Stimulated activated CD4-positive, alpha-beta T cell treated with anti-CD3 and anti-CD28 coated beads, Interleukin-1b, Interleukin-23, amount 100 ng/mL, for 48 hours (primary cell): ENCODE measurements at places on chromosomes 4 and X.

DNA sequence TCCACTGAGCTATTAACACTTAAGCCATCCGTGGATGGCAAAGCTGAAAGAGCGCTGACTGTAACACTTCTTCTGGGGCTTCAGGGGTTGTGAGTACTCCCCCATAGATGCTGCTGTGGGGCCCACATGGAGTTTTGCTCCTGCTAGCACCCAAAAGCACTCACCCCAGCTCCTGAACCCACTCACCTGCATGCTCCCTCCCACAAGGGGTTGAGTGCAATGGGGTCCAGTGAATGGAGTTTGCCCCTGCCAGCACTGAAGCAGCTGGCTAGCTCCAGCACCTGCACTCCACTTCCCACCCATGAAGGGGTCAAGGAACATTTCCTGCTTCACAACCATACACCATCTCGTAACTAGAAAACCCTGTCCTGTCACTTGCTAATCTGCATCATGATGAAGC lies 78.9 kb downstream of the IL21 start:
- no peak for DNase-seq

GRCh38 chr4:73721909-73722308 lies 18.5 kb upstream of the CXCL8 start:
- DNase-seq, result no peak

DNA sequence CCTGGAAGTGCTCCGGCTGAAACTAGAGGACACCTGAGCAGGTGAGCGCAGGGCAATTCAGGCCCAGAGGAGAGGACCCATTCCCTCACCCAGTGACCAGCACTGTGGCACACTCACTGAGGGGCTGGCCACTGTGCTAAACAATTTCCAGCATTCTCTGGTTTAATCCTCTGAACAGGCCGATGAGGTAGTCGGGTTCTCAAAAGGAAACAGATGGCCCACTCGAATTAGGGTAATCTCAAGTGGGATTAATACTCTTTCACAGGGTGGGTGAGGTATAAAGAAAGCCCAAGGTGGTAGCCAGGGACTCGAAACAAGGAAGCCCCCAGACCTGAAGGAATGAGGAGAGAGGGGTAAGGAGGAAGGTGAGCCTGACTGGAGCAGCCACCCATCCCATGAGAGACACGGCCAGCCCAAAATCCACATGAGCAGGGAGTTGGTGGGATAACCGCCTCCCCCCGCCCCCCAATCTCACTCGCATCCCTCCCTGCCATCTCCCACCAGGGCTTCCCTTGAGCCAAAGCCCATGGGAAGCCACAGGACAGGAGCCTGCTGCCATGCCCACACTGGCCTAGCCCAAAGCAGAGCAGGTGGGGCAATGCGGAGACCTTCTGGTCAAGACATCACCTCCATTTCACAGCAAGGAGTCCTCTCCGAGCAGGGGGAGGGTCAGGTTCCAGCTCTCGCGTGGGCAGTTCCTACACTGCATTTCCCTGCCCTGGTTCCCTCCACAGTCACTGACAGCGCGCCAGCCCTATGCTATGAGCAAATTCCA lies 55.0 kb downstream of the SH3KBP1 start:
- DNase-seq, result no peak

DNA sequence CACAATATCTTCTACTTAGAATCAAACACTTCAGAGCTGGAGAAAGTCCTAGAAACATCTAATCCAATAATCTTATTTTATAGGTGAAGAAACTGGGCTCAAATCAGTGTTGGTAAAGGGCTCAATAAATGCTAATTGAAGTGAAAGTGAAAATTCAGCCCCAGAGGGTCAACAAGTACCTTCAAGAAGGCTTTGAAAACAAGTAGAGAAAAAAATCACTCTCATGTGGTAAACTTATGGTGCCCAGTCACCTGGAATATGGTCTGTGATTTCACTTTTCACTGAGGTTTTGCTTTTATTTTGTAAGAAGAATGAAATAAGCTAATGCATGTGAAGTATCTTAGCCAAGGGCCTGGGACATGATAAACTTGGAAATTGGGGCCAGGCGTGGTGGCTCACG lies 29.1 kb upstream of the EIF4E start:
- no peak for DNase-seq

DNA sequence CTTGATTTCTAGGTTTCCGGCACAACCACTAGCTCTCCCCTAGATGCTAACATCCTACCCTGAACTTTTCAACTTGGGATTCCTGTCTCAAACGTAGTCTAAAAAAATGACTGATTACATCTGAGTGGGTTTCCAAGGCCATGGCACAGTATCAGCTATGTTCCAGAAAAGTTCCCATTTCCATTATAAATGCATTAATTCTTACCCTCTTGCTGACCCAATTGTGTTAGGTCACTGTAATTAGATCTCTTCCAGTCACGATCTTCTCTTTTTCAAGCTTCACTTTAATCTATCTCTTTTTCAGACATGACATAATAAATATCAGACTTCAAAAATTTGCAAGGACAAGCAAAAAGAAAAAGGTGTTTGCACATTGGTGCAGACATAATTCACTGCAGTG lies 50.6 kb upstream of the PDE5A start:
- no peak for DNase-seq

GRCh38 chr4:97309121-97309520 lies 834.2 kb downstream of the STPG2 start:
- DNase-seq, result no peak

DNA sequence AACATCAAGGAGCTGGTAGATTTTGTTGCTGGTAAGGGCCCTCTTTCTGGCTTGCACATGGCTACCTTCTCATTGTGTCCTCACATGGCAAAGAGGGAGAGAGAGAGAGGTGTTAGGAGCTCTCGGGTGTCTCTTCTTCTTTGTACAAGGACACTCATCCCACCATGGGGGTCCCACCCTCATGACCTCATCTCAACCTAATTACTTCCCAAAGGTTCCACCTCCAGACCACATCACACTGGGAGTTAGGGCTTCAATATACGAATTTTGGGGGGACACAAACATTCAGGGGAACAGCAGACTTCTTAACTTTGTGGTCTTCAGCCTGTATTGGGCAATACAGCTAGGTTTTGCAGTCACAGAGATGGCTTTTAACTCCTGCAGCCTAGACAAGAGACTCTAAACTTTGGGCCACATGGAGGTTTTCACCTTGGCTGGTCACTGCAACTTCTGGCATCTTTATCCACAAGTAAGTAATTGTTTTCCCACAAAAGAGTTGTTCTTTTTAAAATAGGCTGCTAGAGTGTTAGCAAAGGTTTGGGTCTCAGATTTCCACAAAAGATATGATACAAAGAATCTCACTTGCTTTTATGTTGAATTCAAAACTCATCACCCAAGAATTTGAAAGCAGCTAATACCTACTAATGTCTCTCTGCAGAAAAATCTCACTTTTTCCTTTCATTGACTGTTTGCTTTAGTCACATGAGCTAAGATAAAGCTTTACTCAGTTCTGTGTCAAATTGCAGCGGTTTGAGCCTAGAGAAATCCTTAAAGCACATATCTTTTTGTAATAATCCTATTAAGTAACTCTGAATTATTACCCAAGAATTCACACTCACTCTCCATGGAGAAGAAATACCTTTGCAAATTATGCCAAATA lies 39.6 kb upstream of the BBS12 start:
- DNase-seq, result no peak

- DNase-seq, result no peak
Measured at GRCh38 chr4:31234494-31234893, 514.3 kb downstream of the PCDH7 start.

DNA sequence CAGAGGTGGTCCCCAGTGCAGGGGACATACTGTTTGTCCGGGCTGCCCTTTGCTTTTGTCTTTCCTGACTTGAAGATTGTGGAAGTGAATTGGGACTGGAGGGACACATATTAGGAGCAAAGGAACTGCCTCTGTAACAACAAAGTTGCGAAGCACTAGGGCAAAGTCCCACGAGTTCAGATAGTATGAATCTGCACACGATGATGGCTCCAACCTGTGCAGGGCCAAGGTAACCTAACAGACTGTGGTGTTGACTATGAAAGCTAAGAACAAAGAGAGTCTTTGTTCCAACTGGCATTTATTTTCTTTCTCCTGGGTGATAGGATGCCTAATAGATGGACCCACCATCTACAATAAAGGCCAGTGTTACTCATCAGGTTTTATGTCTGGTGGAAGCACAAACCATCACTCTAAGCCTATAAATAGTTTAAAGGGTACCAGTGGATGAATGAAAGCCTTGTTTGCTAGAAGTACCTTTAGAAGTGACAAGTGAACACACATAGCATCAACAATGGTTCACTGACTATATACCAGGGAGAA lies 71.8 kb downstream of the TMA16 start:
- no peak for DNase-seq

DNA sequence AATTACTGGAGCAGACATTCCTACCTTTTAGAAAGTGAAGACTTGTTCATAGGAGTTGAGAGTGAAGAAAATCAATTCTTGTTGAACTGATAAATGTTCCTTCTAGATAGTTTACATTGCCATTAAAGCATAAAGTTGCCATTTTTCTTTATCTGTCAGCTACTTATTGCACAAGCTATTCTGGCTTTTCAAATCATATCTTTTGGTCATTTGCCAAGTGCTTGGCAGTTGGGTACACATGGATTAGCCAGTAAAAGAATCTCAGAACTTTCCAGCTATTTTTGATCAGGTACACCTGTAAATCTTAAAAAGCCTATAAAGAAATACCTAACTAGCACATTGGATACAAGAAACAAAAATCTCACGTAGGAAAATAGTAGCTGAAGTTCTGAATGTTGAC lies 56.4 kb upstream of the PNPLA4 start:
- no peak for DNase-seq

DNA sequence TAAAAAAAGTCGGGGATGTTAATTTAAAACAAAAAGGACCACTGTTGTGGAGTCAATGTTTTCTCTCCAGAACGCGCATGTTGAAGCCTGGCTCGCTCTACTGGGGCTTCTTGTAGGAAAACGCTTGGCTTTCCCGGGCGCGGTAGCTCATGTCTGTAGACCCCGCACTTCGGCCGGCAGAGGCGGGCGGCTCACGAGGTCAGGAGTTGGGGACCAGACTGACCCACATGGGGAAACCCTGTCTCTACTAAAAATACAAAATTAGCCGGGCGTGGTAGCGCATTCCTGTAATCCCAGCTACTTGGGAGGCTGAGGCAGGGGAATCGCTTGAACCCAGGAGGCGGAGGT lies 15.6 kb downstream of the NELFA start:
- no peak for DNase-seq

GRCh38 chrX:57678686-57679428 lies 1.2 kb downstream of the NLRP2B start:
- DNase-seq, result no peak

DNA sequence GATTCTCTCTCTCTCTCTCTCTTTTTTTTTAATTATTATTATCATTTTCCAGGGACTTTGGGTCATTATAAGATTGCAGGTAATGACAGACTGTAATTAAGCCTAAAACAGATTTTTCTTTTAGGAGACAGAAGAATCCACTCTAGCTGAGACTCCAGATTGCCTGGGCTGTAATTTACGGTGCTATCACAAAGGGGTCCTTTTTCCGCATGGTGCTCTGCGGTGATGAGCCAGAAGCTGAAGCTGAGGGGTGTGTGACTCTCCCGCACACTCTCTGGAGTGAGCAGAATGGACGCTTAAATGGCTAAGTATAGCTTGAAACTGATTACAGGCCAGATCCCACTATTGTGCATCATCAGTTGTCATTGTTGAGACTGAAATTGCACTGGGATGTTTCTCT lies 50.0 kb downstream of the LGI2 start:
- DNase-seq, result no peak

GRCh38 chrX:29553542-29553941 lies 661.8 kb upstream of the MAGEB2 start:
- DNase-seq, result no peak

DNA sequence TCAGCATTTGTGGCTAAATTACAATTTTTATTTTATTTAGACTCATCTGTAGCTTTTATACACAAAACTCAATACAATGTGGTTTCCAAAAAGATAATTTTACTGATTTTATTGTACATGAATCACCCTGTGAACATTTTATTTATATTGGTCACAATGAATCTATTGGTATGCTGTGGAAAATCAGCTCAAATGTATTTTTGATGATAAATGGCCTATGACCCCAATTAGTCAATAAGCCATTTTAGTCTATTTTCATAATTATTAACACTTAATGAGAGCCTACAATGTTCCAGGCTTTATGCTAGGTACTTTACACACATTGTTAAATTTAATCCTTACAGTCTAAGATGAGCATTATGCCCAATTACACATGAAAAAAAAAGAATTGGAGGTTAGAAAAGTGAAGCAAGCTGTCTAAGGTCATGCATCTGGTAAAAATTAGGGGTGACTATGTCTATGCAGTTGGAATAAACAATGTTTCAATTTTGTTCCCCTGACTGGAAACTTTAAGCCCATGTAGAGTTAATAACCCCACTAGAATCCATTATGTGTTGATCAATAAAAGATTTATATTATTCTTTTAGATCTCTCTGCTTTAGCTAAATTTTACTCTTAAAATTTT lies 344.7 kb downstream of the PABPC4L start:
- no peak for DNase-seq

- DNase-seq, result no peak
Measured at GRCh38 chr4:160235771-160236170, 1132.9 kb downstream of the RAPGEF2 start.

- no peak for DNase-seq
Measured at GRCh38 chr4:17490575-17491059, 21.3 kb downstream of the QDPR start.

- no peak for DNase-seq
Measured at GRCh38 chr4:84677995-84678394, 95.1 kb downstream of the CDS1 start.

DNA sequence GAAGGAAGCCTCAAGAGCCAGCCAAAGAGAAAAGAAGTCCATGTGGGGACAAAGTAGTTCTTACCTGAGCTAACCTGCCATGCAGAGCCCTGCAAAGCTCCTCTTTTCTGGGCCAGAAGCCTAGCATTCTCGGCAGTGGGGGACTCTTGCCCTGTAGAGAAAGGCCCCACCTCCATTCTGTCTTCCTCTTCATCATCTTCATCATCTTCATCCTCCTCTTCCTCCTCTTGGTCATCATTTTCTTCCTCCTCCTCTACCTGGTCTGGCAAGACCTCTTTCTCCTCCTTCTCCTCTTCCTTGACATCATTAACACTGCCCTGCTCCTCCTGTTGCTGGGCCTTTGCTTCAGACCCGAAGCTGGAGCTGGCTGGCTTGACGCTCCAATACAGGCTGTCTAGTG lies 16.7 kb downstream of the LAS1L start:
- DNase-seq, result no peak

DNA sequence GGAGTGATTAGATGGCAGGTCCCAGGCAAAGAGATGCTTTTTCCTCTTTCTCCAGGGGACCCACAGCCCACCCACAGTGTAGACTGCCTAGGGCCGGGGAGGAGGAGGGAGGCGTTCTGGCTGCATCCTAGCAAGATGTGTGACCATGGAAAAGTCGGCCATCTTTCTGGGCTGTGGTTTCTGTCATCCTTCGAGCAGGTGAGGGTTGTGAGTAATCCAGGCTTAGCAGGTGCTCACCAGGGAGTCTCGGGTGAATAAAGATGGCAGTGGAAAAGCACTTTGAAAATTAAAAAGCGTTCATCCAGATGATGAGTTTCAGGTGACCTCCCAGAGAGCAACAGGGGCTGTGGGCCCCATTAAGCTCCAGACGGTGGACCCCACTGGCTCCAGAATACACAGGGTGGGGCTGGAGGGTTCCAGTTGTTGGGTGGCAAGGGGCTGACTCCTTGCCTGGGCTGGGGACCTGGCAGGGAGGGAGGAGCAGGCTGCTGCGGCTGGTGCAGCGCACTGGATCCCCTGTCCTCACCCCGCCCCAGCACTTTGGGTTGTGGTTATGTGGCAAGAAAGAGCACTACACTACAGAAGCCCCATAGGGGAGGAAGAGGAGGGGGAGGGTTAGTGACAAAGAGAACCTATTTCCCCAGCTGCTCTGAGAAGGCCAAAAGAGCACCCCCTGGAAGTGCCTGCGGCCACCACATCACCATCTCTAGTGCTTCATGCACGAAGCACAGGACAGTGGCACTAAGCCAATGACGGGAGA lies 23.7 kb downstream of the ELF4 start:
- peak; percentile 71 for DNase-seq
